Stimulated activated CD4-positive, alpha-beta T cell treated with anti-CD3 and anti-CD28 coated beads, Interleukin-12 subunit alpha, Interleukin-12 subunit beta, amount 100 ng/mL, for 24 hours (primary cell): ENCODE measurements at places on chromosomes 5 and 9.

GRCh38 chr5:102802708-102803458 lies 47.8 kb downstream of the PAM start:
- DNase-seq, result no peak

DNA sequence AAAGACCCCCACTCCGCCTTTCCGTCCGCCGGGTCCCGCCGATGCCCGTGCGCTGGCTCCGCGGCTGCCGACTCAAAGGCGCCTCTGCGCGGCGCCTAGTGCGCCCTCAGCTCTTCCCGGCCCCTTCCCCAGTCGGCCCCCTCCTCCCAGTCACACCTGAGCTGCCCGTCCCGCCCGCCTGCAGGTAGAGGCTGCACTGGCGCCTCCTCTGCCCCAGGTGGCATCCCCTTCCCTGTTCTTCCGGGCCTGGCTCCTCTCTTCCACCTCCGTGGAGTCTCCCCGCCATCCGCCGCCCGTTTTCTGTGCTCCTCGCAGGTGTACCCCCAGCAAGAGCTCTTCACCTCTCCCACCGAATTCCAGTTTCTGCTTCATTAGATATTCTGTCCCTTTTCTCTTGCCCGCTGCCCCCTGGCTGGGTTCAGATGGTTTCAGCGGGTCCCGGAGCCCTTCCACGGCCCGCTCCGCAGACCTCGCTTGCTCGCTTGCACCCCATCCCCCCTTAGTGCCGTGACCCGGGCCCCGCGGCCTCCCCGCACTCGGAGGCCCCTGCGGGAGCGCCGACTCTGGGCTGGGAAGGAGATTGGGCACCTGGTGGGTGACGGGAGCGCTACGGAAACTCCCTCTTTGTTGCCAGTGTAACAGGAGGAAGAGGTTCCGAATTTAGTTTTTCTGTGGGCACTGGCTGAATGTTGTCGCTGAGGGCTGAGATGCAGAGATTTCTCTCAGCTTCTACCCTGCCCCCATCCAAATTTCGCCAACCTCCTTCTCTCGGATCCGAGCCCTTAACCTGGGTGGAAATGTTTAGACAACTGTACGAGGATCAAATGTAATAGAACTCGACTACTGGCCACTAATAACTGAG lies 809 bp downstream of the SLC44A1 start:
- DNase-seq, result peak; percentile 11

DNA sequence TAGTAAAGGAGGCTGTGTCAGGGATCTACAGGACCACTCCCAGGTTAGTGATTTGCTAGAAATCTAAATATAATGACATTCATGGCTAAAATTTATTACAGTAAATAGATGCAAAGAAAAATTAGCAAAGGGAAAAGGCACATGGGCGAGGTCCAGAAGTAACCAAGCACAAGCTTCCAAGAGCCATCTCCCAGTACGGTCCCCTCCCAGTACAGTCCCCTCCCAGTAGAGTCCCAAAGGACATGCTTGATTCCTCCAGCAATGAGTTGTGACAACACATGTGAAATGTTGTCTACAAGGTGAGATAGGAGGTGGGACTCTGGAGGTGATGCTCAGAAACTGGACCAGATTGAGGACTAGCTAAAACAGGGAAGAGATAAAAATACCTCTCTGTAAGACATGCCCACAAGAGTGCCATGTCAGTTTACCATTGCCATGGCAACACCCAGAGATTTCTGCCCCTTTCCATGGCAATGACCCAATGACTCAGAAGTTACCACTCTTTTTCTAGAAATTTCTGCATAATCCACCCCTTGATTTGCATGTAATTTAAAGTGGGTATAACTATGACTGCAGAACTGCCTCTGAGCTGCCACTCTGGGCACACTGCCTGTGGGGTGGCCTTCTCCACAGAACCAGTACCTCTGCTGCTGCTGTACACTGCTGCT lies 27.9 kb upstream of the CEMIP2 start:
- no peak for DNase-seq

GRCh38 chr5:68964679-68965078 lies 129.1 kb upstream of the SLC30A5 start:
- no peak for DNase-seq

DNA sequence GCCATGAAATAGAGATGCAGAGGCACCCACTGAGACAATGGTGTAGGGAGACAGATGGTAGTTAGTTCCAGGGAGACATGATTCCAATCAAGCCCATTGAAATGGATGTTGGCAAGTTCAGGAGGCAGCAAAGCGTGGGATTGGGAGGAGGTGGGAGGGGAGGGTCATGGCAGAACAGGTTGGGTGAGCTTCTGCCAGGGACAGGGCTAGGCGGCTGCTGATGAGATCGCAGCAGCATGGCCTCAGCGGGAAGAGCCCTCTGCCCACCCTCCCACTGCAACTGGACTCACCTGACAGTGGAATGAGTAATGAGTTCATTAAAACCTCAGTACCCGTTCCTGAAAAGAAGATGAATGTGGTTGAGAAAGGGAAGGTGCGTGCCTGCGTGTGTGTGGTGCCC lies 418.2 kb downstream of the CDK5RAP2 start:
- DNase-seq, result no peak

- DNase-seq, result no peak
Observed at GRCh38 chr5:116838011-116838536, 263.5 kb upstream of the SEMA6A start.
